ENCODE measurements at places on chromosomes 7 and 10. TPM values are rescaled to one million over a fixed set of nuclear protein-coding genes. Genes with fewer than 3 reads are reported as not detected.

The GIMAP8 gene
- polyA plus RNA-seq = not detected

The VWA2 gene
- not detected for polyA plus RNA-seq

The KIF11 gene
- polyA plus RNA-seq = 5.2 TPM

The KCP gene
- 0.04 TPM for polyA plus RNA-seq

The FAM25A gene
- not detected for polyA plus RNA-seq

The IGFBP1 gene
- 0.07 TPM for polyA plus RNA-seq

The PLXNA4 gene
- 0.05 TPM for polyA plus RNA-seq

The GHRHR gene
- not detected for polyA plus RNA-seq

The FRAT1 gene
- polyA plus RNA-seq = 1.1 TPM

The OR2A2 gene
- not detected for polyA plus RNA-seq

The FMC1 gene
- 10.4 TPM for polyA plus RNA-seq

The TAS2R41 gene
- polyA plus RNA-seq = not detected

The FAM24A gene
- polyA plus RNA-seq = not detected

The FHIP2A gene
- 19.2 TPM for polyA plus RNA-seq

The CTAGE8 gene
- polyA plus RNA-seq = 0.16 TPM

The OR2A1 gene
- polyA plus RNA-seq = not detected

The KIFBP gene
- polyA plus RNA-seq = 38.5 TPM

Measured in AG04450 (cell line).